NCI-H2081 (cell line): ENCODE measurements at places on chromosomes 3 and 15.
A peak's percentile ranks its signal among the peaks of the same experiment; 100 is the strongest.

DNA sequence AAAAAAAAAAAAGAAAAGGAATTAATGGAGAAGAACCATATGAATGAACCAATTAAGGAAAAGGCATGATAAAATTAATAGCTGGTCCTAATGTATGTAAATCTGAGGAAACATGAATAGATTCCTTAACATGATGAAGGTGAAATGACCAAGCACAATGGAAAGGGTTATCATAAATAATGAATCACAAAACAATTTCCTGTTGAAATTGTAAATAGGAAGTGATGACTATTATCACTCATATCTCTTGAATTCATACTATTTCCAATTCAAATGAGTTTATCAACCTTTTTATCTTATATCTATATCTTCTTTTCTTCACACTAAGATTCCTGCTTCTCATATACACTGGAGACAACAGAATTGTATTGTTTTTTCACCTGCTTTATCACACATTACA, 32.0 kb downstream of the AADACL2 start:
- DNase-seq, result no peak

DNA sequence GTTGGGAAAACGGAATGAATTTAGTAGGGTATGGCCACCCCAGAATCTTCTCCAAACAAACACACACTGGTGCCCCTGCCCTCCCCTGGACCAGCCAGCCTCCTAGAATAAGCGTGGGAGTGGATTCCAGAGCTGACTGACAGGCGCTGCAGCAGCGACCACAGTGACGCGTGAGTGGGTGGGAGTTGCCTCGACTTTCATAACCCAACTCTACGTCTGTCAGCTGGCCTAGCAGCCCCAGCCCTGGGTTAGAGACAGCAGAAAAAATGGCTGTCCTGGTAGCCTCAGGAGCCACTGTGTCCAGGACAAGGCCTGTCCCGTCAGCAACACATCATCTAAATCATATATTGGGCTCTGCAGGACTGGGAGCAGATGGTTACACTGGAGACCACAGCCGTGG, 10.0 kb downstream of the PLA2G4B start:
- DNase-seq, result no peak

- DNase-seq, result peak; percentile 100
These were observed 24.0 kb upstream of the GATM start for GRCh38 chr15:45402162-45402954.

- peak; percentile 31 for DNase-seq
These were observed 1.2 kb downstream of the IFT122 start for GRCh38 chr3:129441215-129441614.

GRCh38 chr3:107201146-107201545, 176.1 kb upstream of the CCDC54 start:
- no peak for DNase-seq

GRCh38 chr3:194240766-194241165, 104.8 kb downstream of the HES1 start:
- no peak for DNase-seq

- no peak for DNase-seq
These were observed 16.9 kb downstream of the ACAA1 start for GRCh38 chr3:38119821-38120692.

- no peak for DNase-seq
These were observed 1.9 kb downstream of the P2RY12 start for GRCh38 chr3:151382671-151383070.

DNA sequence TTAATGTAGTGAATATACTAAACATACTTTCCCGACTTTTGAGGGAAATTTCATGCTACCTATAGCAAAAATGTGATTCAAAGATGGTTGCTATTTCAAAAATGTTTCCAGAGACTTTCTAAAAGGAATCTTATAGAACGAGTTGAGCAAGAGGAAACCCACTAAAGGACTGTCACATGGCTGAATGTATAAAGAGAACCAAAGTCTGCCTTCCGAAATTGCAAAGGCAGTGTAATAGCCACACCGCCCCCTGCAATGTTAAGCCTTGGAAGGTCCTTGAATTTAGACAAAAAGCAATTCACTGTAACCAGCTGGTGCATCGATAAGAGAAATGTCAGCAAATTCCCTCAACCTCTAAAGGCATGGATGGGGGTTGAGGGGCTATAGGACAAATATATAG, 142.8 kb downstream of the CHL1 start:
- no peak for DNase-seq

DNA sequence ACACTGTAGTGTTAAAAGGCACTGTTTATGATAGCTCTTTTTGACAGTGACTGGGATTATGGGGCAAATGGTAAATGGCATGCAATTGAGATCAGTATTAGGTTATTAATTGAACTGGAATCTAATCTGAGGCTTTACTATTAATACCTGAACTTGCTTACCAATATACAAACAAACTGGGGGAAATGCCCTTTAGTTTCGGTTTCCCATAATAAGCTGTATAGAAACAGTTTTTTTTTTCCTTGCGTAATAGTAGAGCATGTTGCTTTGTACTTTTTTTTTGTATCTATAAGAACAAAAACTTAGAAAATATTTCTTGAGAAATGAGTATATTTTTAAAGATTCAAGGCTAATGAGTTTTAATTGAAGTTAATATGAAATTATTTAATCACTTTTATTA, 95.0 kb downstream of the FNDC3B start:
- DNase-seq, result no peak

DNA sequence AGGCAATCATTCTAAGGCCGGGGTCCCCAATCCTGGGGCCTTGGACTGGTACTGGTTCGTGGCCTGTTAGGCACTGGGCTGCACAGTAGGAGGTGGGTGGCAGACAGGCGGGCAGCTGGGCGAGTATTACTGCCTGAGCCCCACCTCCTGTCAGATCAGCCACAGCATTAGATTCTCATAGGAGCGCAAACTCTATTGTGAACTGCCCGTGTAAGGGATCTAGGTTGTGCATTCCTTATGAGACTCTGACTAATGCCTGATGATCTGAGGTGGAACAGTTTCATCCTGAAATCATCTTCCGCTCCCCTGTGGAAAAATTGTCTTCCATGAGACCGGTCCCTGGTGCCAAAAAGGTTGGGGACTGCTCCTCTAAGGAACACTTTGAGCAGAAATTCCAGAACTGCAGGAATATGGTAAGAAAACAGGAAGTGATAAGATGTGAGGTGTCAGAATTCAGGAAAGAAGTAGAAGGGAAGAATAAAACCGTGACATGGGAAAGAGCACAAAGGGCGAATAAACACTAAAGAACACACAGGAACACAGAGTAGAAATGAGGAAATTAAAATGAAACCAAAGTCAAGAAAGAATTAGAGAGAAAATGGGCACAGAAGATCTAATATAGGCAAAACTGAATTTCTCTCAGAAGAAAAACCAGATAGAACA, 57.6 kb downstream of the PDCD6IP start:
- DNase-seq, result no peak

GRCh38 chr3:106276151-106276550, 407.3 kb upstream of the CBLB start:
- no peak for DNase-seq

- DNase-seq, result no peak
These were observed 18.9 kb upstream of the COPG1 start for GRCh38 chr3:129230311-129231019.

DNA sequence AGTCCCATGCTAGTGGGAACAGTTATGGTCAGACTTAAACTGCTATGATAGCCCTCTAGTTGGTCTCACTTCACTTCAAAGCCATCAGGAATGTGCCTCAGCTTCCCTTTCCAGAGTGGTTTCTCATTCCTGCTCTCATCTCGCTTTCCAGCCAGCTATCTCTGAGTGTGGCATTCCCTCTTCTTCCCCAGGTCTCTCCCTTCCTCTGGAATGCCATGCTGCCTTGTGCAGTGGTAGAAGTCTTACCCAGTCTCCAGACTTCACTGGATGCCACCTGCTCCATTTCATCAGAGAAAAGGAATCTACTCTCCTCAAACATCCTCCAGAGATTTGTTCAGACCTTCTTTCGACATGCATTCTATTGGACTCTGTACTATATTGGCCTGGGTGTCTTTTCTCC, 83.0 kb downstream of the AGBL1 start:
- DNase-seq, result no peak

DNA sequence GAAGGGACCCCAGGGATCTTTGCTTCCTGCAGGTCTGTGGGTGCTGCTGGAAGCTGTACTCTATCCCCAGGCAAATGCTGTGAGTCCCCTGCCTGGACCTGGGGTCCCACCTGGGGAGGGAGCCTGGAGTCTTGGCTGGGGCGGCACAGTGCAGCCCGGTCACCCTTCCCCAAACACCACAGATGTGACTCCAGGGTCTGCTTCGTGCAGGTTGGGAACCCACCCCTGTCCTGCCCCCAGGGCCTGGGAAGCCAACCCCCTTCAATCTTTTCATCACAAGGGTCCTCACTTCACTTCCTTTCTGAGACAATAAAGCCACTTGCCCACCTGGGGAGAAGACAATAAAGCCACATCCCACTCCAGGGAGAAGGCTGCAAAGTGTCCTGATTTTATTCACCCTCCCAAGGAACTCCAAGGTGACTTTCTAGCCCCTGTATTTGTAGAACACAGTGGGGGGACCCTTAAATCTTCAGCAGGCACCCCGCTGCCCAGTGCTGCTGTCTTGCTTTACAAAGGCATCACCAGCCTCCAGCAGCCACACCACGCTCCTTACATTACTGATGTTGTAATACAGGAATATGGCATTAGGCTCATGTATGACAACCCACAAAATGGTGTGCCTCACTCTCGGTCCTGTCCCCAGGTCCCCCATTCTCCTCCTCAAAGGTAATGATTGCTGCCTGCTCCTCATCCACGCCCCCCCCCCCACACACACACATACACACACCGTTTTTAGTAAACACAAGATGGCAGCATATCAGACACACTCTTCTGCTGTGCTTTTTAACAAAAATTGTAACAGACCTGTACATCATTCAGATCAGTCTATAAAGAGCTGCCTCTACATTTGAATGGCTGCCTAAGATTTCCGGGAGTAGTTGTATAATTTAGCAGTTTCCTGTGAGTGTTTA, 9.9 kb downstream of the C3orf22 start:
- DNase-seq, result peak; percentile 37

GRCh38 chr3:150278843-150279381, 129.2 kb upstream of the TSC22D2 start:
- DNase-seq, result peak; percentile 83

DNA sequence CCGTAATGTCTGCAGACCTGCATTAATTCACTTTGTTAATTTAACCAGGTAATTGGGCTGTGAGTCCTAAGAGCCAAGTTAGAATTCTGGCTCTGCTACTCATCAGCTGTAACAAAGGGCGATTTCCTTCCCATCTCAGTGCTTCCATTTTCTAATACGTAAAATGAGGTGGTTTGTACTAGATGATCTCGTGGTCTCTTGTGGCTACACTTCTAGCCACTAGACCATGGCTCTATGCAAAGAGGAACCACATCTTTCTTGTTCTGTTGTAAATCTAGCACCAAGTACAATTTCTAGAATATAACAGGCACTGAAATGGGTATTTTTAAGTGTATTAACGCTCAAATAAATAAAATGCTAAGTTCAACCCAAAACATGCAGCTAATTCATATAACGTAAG, 174.4 kb upstream of the THBS1 start:
- DNase-seq, result no peak

DNA sequence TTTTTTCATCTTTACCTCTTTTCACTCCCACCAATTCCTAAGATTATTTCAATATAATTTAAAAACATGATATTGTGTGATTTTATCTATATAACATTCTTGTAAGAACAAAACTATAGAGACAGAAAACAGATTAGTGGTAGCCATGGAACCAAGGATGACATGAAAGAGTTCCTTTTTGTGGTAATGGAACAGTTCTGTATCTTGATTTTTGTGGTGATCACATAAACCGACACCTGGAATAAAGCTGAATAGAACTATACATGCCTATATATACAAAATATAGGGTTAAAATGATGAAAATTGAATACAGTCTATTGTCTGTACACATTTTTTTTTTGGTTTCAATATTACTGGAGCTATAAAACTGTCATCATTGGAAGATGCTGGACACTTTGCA, 945.4 kb downstream of the SI start:
- DNase-seq, result no peak

GRCh38 chr3:126346466-126346865, 10.7 kb downstream of the KLF15 start:
- no peak for DNase-seq

- no peak for DNase-seq
These were observed 14.2 kb upstream of the SNX22 start for GRCh38 chr15:64137226-64137833.

DNA sequence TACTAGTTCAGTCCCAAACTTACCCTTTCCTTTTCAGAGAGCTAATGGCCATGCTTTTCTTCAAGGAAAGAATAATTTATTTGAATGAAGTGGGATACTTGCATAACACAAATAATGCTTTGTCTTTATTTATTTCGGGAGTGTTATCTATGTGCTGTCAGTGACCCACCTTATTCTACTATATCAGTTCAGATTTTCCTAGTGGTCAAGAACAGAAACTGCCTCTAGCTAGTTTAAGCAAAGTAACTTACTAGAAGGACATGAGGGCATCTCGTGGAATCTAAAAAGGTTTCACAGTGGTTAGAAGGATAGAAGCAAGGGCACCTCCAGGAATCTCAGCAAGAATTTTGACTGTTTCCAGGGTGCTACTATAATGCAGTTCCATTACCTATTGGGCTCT, 3.8 kb upstream of the TIMMDC1 start:
- no peak for DNase-seq

DNA sequence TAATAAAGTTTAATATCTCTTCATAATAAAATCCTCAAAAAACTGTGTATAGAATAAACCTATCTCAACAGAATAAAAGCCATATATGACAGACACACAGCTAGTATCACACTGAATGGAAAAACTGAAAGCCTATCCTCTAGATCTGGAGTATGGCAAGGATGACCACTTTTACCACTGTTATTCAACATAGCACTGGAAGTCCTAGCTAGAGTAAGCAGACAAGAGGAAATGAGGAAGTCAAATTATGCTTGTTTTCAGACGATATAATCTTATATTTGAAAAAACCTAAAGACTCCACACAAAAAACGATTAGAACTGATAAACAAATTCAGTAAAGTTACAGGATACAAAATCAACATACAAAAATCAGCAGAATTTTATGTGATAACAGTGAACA, 57.4 kb upstream of the DIPK2A start:
- DNase-seq, result no peak

DNA sequence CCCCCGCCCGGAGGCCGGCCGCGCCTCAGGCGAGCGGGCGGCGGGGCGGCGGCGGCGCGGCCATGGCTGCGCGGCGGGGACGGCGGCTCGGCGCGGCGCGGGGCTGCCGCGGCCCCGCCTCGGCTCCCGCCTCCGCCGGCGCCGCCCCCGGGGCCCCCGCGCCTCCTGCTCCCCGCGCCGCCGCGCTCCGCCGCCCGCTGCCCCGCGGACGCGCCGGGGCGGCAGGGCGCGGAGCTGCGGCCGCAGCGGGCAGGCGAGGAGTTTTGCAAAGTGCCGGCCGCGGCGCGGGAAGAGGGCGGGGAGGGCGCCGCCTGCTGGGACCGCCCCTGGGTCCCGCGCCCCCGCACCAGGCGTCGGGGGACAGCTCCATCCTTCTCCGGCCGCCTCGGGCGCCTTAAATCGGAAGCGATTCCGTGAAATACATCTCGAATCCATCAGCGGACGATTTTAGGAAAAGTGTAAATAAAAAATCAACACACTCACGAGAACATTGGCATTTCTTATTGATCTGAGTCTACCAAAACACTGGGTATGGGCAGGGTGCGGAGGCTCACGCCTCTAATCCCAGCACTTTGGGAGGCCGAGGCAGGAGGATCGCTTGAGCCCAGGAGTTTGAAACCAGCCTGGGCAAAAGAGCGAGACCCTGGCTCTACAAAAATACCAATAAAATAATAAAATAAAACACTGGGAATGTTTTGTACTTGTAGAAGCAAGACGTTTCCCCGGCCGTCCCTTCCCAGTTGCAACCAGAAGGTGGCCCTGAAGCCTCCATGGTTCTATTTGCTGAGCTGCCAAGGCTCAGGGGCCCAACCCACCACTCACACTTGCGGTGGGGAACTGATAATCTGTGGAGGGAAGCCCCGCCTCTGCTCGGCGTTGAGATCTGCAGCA, 136.9 kb downstream of the NUP210 start:
- DNase-seq, result peak; percentile 60
